ENCODE measurements at places on chromosomes 6 and 20. TPM values are rescaled to one million over a fixed set of nuclear protein-coding genes. Genes with fewer than 3 reads are reported as not detected.

PSMB9 gene
- total RNA-seq = 356 TPM

GRCh38 chr20:59382157-59382725 lies 81.8 kb downstream of the EDN3 start:
- H3K36me3 ChIP-seq = no peaks in the 10 kb centered on the region
- no peak overlapping the region for H3K4me3 ChIP-seq
- H3K27ac ChIP-seq = no peak overlapping the region
- DNase-seq = no peak

NOX3 gene
- not detected for total RNA-seq

- H3K36me3 ChIP-seq = no peaks in the 10 kb centered on the region
- H3K27me3 ChIP-seq = no peaks in the 10 kb centered on the region
- no peak overlapping the region for H3K27ac ChIP-seq
- no peaks in the 10 kb centered on the region for H3K4me1 ChIP-seq
These were observed 120.9 kb upstream of the IRAK1BP1 start for GRCh38 chr6:78746457-78746856.

MAP7 gene
- total RNA-seq = 0.48 TPM

WFDC6 gene
- total RNA-seq = not detected

- peaks cover 23% of the 10 kb centered on the region for H3K27me3 ChIP-seq
- no peaks in the 10 kb centered on the region for H3K36me3 ChIP-seq
- no peaks in the 10 kb centered on the region for H3K4me1 ChIP-seq
These were observed 203.4 kb upstream of the KCNQ5 start for GRCh38 chr6:72418495-72418894.

COL12A1 gene
- total RNA-seq = not detected

PSORS1C2 gene
- not detected for total RNA-seq

PDCD2 gene
- total RNA-seq = 74.9 TPM

Data from activated naive CD8-positive, alpha-beta T cell treated with anti-CD3 and anti-CD28 coated beads, Interleukin-2, amount 10 ng/mL, durations not matched to agents 7 days and 5 days (primary cell).